ENCODE measurements at places on chromosomes 4 and X. TPM values are rescaled to one million over a fixed set of nuclear protein-coding genes. Genes with fewer than 3 reads are reported as not detected.

The LRCH2 gene
- 9.5 TPM for total RNA-seq

The IL13RA2 gene
- 0.58 TPM for total RNA-seq

The MAOA gene
- 14.7 TPM for total RNA-seq

The MOB1B gene
- total RNA-seq: 38.1 TPM

The NALF2 gene
- total RNA-seq: 0.23 TPM

The TEX13D gene
- total RNA-seq: not detected

The NXF2 gene
- total RNA-seq: not detected

The TMEM255A gene
- total RNA-seq: 0.88 TPM

The HMGN5 gene
- total RNA-seq: 3.7 TPM

The NPY1R gene
- 26.4 TPM for total RNA-seq

The MAEA gene
- 99.0 TPM for total RNA-seq

The PHKA1 gene
- total RNA-seq: 6.4 TPM

The HTN3 gene
- total RNA-seq: not detected

The AFAP1 gene
- total RNA-seq: 41.2 TPM

The GABRG1 gene
- total RNA-seq: 0.06 TPM

The NRK gene
- 39.6 TPM for total RNA-seq

The CPE gene
- total RNA-seq: 93.4 TPM

The RAB40AL gene
- 1.2 TPM for total RNA-seq

The DIAPH2 gene
- total RNA-seq: 12.0 TPM

The WWC2 gene
- total RNA-seq: 51.9 TPM

The FAM47E gene
- 11.1 TPM for total RNA-seq

The AADAT gene
- total RNA-seq: 11.0 TPM

Measured in metanephros (tissue), 2 donors.